ENCODE measurements at places on chromosomes 1 and 21.

DNA sequence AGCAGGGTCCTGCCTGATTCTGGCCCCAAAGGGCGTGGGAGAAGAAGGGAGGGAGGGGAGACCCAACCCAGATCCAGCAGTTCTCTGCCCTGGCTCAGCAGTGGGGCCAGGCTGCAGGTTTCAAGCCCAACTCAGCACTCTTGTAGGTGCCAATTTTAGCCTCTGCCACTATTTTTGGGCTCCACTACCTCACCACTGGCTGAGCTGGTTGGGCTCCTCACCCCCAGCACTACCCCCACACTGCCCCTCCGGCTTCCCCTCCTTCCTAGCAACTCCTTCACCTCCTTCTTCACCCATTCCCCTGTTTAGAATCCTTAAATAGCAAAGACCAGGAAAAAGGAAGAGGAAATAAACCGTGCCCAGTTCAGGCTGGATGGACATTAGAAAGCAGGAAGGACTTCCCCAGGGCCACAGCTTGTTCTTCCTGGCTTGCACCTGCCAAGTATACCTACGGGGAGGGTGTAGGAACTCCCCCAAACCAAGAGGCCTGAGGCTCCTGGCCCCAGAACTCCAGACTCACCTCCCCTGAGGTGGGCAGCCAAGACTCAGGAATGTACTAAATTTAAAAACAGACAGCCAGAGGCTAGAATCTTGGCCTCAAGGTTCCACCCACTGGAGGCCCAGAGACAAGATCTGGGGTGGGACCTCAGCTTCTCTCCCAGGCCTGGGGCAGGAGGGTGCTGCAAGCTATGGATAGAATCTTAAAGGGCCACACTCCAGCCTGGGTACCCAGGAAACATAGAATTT is 1.4 kb upstream of the ARHGEF2 start:
- no peak for DNase-seq

GRCh38 chr1:61936839-61937238 is 194.6 kb downstream of the PATJ start:
- no peak for DNase-seq

DNA sequence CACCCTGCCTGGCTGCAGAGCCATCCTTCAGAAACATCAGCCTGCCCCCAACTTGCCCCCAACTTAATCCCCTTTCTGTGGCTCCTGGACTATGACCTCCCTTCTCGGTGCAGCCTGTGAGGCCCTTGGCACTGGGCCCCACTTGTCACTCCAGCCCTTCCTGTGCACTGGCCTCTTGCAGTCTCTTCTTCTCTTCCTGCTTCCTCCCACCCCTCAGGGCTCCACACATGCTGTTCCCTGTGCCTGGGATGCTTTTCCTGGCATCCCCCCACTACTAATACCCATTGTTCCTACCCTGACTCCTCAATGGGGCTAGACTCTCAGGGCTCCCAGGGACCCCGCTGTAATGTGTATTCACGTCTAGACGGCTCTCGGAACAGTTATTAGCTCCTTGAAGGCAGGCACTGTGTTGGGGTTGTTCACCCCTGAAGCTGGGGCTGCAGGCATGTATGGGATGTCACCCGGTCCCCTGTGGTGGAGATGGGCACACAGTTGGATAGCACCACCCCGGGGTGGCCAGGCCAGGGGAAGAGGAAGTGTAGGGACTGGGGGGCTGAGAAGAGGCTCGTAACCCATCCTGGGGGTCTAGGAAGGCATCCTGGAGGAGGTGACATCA is 4.5 kb downstream of the LDLRAD1 start:
- DNase-seq = no peak

GRCh38 chr1:62280150-62280549 is 39.1 kb downstream of the KANK4 start:
- no peak for DNase-seq

GRCh38 chr1:98053471-98054366 is 132.9 kb upstream of the DPYD start:
- DNase-seq = peak; percentile 28

DNA sequence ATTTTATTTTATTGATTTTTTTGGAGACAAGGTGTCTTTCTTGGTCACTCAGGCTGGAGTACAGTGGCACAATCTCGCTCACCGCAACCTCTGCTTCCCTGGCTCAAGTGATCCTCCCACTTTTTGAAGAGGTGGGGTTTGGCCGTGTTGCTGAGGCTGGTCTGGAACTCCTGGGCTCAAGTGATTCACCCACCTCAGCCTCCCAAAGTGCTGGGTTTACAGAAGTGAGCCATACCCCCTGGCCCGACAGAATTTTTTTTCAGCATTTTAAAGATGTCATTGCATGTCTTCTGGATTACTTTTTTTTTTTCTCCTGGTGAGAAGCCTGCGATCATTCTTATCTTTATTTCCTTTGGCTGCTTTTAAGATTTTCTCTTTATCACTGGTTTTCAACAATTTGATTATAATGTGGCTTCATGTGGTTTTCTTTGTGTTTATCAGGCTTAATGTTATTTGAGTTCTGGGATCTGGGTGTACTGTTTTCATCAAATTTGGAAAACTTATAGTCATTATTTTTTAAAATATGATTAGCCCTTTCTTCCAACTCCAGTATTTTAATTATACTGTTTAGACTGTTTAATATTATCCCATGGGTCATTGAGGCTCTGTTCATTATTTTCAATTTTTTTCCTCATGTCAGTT is 23.1 kb upstream of the PTBP2 start:
- DNase-seq = no peak

- DNase-seq = no peak
Observed at GRCh38 chr1:15962671-15963362, 13.1 kb downstream of the ZBTB17 start.

DNA sequence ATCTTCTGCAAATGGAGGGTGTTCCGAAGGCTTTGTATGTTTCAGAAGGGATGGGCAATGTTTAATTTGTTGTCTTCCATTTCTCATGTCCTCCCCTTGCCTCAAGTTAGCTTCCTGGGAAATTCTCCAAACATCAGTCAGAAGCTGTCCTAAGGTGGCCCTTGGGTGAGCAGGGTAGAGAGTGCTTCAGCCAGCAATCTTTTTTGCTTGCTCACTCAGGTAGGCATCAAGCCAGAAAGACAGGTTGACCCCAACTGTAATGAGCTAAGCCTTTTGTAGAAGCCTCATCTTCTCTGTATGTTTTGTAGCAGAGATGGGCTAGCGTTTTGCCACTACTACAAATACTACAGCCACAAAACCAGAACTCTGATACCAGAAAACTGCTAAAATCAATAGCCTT is 321.5 kb upstream of the FAM78B start:
- no peak for DNase-seq

- no peak for DNase-seq
Observed at GRCh38 chr1:105004515-105004914, 1254.8 kb downstream of the AMY1C start.

DNA sequence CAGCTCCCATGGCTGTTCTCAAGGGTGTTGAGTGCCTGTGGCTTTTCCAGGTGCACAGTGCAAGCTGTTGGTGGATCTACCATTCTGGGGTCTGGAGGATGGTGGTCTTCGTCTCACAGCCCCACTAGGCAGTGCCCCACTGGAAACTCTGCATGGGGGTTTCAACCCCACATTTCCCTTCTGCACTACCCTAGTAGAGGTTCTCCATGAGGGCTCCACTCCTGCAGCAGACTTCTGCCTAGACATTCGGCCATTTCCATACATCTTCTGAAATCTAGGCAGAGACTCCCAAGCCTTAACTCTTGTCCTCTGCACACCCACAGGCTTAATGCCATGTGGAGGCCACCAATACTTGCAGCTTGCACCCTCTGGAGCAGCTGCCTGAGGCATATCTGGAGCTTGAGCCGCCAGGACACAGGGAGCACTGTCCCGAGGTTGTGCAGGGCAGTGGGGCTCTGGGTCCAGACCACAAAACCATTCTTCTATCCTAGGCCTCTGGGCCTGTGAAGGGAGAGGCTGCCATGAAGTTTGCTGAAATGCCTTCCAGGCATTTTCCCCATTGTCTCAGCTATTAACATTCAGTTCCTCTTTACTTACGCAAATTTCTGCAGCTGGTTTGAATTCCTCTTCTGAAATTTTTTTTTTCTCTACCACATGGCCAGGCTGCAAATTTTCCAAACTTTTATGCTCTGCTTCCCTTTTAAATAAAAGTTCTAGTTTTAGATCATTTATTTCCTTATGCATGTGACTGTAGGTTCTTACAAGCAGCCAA is 8.8 kb upstream of the CAPN8 start:
- no peak for DNase-seq

DNA sequence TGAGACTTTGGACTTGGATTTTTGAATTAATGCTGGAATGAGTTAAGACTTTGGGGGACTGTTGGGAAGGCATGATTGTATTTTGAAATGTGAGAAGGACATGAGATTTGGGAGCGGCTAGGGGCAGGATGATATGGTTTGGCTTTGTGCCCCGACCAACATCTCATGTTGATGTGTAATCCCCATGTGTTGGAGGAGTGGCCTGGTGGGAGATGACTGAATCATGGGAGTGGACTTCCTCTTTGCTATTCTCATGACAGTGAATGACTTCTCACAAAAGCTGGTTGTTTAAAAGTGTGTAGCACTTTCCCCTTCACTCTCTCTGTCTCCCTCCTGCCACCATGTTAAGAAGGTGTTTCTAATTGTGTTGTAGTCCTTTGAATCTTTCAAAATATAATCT is 9.3 kb upstream of the PHGDH start:
- peak; percentile 53 for DNase-seq

- no peak for DNase-seq
Observed at GRCh38 chr21:15729346-15729673, 472 bp upstream of the USP25 start.

GRCh38 chr1:248810000-248810726 is 15.6 kb downstream of the SH3BP5L start:
- DNase-seq = no peak

DNA sequence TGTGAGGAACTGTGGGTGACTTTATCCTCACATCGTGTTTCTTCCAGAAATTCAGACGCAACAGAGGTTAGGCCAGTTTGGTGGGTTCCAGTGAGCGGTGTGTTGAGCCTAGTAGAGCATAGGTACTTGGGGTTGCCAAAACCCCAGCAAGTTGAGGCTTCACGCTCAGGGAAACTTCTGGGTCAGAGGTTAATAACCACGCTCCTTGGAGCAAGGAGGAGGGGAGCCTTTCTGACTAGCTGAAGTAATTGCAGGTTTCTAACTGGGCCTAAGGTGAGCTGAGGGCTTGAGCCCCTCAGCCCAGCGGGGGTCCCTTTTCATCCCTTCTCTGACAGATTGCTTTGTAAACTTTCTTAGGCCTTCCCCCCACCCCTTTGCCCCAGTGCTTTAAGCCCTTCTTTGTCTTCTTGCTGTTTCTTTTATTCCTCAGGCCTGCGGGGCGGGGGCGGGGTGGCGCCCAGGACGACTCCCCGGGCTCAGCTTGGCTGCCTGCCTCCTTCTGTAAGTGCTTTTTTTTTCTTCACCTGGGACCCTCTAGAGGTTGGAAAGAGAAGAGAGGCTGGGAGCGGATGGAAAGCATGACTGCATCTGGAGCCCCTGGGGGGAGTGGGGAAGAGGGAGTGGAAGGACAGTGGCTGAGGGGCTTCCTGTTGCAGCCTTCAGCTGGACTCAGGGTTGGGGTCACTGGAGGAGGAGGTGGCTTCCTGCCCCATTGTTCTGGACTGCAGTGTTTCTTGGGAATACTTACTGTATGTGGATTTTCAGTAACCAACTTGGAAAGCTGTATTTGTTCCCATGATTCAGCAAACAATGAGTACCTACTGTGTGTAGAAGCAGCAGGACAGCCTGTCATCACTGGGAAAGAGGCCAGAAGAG is 1.3 kb upstream of the ZNF436 start:
- no peak for DNase-seq

GRCh38 chr21:32349333-32349944 is 43.4 kb downstream of the URB1 start:
- DNase-seq = no peak

- no peak for DNase-seq
Observed at GRCh38 chr1:30286988-30287839, 436.2 kb downstream of the MATN1 start.

- DNase-seq = no peak
Observed at GRCh38 chr21:26946744-26947446, 20.0 kb downstream of the ADAMTS5 start.

GRCh38 chr1:150560576-150561253 is 11.5 kb downstream of the ADAMTSL4 start:
- no peak for DNase-seq

DNA sequence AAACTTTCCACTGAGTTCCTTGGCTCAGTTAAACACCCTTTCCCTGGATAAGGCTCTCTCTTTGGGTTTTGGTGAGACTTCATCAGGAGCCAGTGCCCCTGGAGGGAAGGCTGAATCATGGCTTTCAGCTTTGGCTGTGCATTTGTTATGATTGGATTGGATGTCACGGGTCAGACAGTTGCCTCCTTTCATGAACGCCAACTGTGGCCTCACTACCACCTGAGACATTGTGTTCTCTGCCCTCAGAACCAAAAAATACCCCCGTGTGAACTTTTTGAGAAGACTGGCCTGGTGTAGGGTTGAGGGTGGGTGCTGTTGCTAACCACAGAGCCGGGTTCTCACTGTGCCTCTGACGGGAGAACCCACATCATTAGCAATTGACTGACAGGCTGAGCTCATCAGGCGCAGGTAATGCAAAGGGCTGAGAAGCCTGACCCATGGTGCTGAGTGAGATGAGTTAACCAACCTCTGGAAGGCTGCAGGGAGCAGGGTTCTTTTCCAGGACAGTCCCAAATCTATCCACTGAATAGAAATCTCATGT is 65.6 kb downstream of the HHAT start:
- DNase-seq = no peak

DNA sequence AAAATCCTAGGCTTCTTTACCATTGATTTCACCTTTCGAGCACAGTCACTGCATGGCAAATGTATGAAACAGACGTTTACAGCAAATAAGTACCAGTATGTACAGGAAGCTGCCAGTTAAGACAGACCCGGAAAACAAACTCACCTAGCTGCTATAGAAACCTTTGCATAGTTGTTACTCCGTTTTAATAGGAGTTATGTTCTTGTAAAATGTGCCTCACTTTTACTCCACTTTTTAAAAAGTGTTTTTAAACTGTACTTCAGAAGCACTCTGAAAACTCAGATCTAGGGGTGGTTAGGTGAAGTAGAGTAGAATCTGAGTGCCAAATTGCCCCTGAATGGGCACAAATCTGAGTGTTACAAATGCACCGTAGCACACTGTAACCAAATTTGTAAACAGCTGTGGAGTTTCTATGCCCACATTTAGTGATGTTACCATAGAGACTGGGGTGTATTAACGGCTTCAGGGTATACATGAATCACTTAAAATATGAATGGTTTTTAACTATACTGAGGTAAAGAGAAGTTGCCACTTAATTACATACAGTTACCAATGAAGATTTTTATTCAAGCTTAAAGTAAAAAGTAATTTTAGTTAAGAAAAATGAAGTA is 30.7 kb downstream of the CNIH4 start:
- DNase-seq = no peak

GRCh38 chr1:208820580-208821212 is 576.5 kb upstream of the PLXNA2 start:
- DNase-seq = no peak

DNA sequence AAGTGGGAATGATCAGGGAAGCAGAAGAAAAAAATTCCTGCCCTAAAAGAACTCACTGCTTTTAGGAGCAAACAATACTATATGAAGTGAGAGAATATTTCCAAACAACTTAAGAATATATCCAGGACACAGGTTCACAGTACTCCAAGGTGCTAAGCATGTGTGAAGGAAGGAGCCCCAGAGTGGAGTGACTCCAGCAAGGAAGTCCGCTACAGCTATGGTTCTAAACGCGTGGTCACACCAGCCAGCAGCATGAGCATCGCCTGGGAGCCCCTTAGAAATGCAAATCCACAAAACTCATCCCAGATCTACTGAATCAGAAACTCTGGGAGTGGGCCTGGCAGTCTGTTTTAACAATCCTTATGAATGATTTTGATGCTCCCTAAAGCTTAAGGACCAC is 36.1 kb downstream of the GADD45A start:
- no peak for DNase-seq

- no peak for DNase-seq
Observed at GRCh38 chr1:17286646-17287045, 21.4 kb upstream of the PADI4 start.
